ENCODE measurements at places on chromosomes 5 and 9.

GRCh38 chr9:125233678-125234077 lies 7.5 kb downstream of the HSPA5 start:
- DNase-seq = peak; percentile 67
- no peak overlapping the region for H3K4me3 ChIP-seq
- no peak overlapping the region for H3K27ac ChIP-seq
- no peaks in the 10 kb centered on the region for H3K27me3 ChIP-seq

DNA sequence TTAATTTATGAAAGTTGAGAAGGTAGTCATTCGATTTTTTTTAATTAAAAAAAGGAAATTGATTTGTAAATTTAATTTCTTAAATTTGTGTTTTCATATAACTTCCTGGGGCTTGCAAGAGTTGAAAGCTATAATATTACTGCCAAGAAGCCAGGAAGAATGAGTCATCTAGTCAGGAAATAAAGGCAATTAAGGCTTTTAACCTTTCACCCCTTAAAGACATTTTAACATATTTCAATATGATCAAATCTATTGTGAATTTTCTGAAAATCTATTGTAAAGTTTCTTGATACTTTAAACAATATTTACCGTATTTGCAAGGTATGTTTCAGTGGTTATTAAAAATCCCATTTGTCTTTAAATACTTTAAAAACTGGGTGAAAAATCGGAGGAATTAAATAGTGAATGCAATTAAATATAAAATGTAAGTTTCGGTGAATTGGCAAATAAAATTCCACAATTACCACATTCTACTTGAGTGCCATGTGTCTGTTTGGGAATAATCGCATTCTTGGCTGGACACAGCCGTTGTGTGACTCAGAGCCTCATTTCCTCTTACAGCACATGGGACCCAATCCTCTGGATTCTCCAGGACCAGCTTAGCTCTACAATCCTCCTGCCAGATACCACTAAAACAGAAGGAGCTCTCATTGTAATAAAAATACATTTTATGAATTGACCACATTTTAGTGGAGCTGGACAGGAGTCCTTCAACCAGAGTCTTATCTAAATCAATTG lies 310.7 kb downstream of the HCN1 start:
- no peaks in the 10 kb centered on the region for H3K27me3 ChIP-seq
- H3K27ac ChIP-seq = no peak overlapping the region
- H3K4me3 ChIP-seq = no peak overlapping the region
- no peaks in the 10 kb centered on the region for H3K36me3 ChIP-seq
- DNase-seq = no peak

GRCh38 chr9:128275198-128276007 lies at the start of gene GOLGA2:
TSS of gene GOLGA2 (minus strand) at chr9:128276007. CDS start at chr9:128275976, 31 bp downstream.
- H3K4me1 ChIP-seq = peaks cover 18% of the 10 kb centered on the region
- H3K27me3 ChIP-seq = no peaks in the 10 kb centered on the region
- DNase-seq = no peak
- H3K27ac ChIP-seq = peak within 1 kb of the TSS; percentile 86

- H3K27me3 ChIP-seq = no peaks in the 10 kb centered on the region
- no peak for DNase-seq
- H3K27ac ChIP-seq = no peak overlapping the region
- no peak overlapping the region for H3K4me3 ChIP-seq
- no peaks in the 10 kb centered on the region for H3K36me3 ChIP-seq
- no peaks in the 10 kb centered on the region for H3K4me1 ChIP-seq
Observed at GRCh38 chr9:117145811-117146490, 268.9 kb downstream of the ASTN2 start.

- no peaks in the 10 kb centered on the region for H3K27me3 ChIP-seq
- no peaks in the 10 kb centered on the region for H3K36me3 ChIP-seq
- H3K27ac ChIP-seq = no peak overlapping the region
- no peaks in the 10 kb centered on the region for H3K4me1 ChIP-seq
- DNase-seq = no peak
Observed at GRCh38 chr9:73357607-73358006, 205.9 kb downstream of the ANXA1 start.
